ENCODE measurements at places on chromosomes 4 and X. TPM values are rescaled to one million over a fixed set of nuclear protein-coding genes. Genes with fewer than 3 reads are reported as not detected.

DNA sequence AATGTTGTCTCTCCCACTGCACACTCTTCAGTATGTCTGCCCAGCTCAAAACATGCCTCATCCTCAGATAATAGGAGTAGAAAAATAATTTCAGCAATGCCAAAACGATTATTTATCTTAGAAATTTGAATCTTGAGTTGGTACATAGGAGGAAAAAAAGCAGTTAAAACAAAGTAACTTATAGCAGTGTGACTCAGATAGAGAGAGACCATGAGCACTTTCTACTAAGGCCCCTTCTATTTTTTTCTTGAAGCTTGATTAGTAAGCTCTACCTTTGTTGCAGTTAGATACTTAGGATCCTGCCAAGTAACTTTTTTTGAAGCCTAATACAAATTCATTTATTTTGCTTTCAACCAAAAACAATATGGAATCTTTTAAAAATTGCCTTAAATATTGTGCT lies 212.3 kb downstream of the MAD2L1 start:
- no peak overlapping the region for H3K4me3 ChIP-seq
- no peak overlapping the region for H3K27ac ChIP-seq
- H3K27me3 ChIP-seq: no peaks in the 10 kb centered on the region
- H3K36me3 ChIP-seq: no peaks in the 10 kb centered on the region
- no peak for DNase-seq
- no peaks in the 10 kb centered on the region for H3K4me1 ChIP-seq

PRIMPOL gene
- 12.7 TPM for total RNA-seq

MED12 gene
- 56.2 TPM for total RNA-seq

GPRASP1 gene
- total RNA-seq: 3.6 TPM

- no peak for DNase-seq
- H3K4me3 ChIP-seq: no peak overlapping the region
- H3K4me1 ChIP-seq: peaks cover 13% of the 10 kb centered on the region
- H3K27me3 ChIP-seq: no peaks in the 10 kb centered on the region
Observed at GRCh38 chr4:22465349-22465748, 50.5 kb downstream of the ADGRA3 start.

DNA sequence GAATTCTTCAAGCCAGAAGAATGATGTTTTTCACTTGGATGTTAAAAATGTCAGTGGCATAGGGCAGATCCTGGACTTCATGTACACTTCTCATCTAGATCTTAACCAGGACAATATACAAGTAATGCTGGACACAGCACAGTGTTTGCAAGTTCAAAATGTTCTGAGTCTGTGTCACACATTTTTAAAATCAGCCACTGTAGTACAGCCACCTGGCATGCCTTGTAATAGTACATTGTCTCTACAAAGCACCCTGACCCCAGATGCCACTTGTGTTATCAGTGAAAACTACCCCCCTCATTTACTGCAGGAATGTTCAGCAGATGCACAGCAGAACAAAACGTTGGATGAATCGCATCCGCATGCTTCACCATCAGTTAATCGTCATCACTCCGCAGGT lies 11.9 kb downstream of the ZBTB49 start:
- H3K4me3 ChIP-seq: no peak overlapping the region
- H3K4me1 ChIP-seq: no peaks in the 10 kb centered on the region
- H3K36me3 ChIP-seq: no peaks in the 10 kb centered on the region

GRCh38 chrX:117982694-117983392 lies 133.8 kb downstream of the KLHL13 start:
- no peaks in the 10 kb centered on the region for H3K27me3 ChIP-seq
- no peaks in the 10 kb centered on the region for H3K4me1 ChIP-seq
- no peak overlapping the region for H3K4me3 ChIP-seq
- H3K27ac ChIP-seq: no peak overlapping the region

- H3K27me3 ChIP-seq: peaks cover 7% of the 10 kb centered on the region
- no peaks in the 10 kb centered on the region for H3K4me1 ChIP-seq
- DNase-seq: no peak
- no peak overlapping the region for H3K27ac ChIP-seq
- no peak overlapping the region for H3K4me3 ChIP-seq
Observed at GRCh38 chrX:42818151-42818921, 40.4 kb upstream of the PPP1R2C start.

DNA sequence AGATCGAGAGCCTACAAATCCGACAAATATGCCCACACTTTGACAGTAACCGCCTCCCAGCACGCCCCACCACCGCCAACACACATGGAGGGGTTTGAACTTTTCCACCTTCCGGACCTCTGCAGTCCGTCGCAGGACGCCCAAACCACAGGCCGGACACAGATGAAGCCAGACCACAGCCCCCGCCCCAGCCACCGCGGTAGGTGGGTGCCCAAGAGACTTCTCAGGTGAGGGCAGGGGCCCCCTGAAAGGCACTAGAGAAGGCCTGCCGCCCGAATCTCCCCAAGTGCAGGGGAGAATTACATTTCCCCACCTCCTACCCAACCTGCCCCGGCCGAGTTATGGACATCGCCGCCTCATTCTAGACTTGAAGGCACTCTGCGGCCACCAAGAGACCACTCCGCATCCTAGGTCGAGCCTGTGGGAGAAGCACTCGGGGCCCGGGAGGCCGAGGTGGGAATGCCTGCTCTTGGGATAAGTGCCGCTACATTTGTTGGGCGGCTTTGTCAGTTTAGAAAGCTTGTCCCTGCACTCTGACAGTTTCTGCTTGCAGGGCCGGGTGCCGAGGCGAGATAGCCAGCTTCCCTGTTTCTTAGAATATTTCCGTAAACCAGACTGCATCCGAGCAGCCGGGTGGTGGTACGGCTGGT lies 21.5 kb downstream of the HAND2 start:
- H3K27me3 ChIP-seq: peaks cover 18% of the 10 kb centered on the region
- no peak overlapping the region for H3K4me3 ChIP-seq
- H3K4me1 ChIP-seq: no peaks in the 10 kb centered on the region
- H3K27ac ChIP-seq: no peak overlapping the region
- no peaks in the 10 kb centered on the region for H3K36me3 ChIP-seq
- no peak for DNase-seq

- no peak overlapping the region for H3K27ac ChIP-seq
- no peaks in the 10 kb centered on the region for H3K36me3 ChIP-seq
- no peaks in the 10 kb centered on the region for H3K4me1 ChIP-seq
- DNase-seq: no peak
- no peaks in the 10 kb centered on the region for H3K27me3 ChIP-seq
Observed at GRCh38 chrX:13547671-13548070, 21.7 kb upstream of the EGFL6 start.

GRCh38 chr4:115234405-115235093 lies 121.1 kb upstream of the NDST4 start:
- H3K27ac ChIP-seq: no peak overlapping the region
- no peaks in the 10 kb centered on the region for H3K36me3 ChIP-seq
- peak; percentile 20 for DNase-seq
- H3K27me3 ChIP-seq: no peaks in the 10 kb centered on the region

GRCh38 chr4:116599859-116600258 lies 485.5 kb downstream of the TRAM1L1 start:
- H3K27me3 ChIP-seq: no peaks in the 10 kb centered on the region
- no peak for DNase-seq
- no peak overlapping the region for H3K27ac ChIP-seq
- no peak overlapping the region for H3K4me3 ChIP-seq
- H3K36me3 ChIP-seq: no peaks in the 10 kb centered on the region

GRCh38 chrX:139559383-139560042 lies 29.0 kb downstream of the F9 start:
- no peak overlapping the region for H3K4me3 ChIP-seq
- no peaks in the 10 kb centered on the region for H3K27me3 ChIP-seq
- H3K4me1 ChIP-seq: no peaks in the 10 kb centered on the region
- DNase-seq: peak; percentile 11
- H3K36me3 ChIP-seq: no peaks in the 10 kb centered on the region

DNA sequence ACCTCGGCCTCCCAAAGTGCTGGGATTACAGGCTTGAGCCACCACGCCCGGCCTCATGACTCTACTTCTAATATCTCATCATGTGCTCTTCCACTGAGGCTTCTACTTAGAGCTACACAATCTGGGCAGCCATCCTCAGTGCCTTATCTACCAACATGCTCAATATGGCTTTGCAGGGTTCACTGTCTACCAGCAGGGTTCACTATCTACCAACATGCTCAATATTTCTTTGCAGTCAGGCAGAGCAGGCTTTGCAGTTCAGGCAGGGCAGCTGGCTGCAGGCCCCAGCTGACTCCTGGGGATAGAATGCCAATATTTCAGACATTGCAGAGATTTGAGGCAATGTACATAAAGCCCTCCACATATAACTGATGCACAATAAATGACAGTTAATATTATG lies 47.5 kb downstream of the PKD2 start:
- peaks cover 16% of the 10 kb centered on the region for H3K36me3 ChIP-seq
- H3K4me1 ChIP-seq: no peaks in the 10 kb centered on the region
- no peaks in the 10 kb centered on the region for H3K27me3 ChIP-seq
- no peak overlapping the region for H3K4me3 ChIP-seq
- no peak overlapping the region for H3K27ac ChIP-seq

DNA sequence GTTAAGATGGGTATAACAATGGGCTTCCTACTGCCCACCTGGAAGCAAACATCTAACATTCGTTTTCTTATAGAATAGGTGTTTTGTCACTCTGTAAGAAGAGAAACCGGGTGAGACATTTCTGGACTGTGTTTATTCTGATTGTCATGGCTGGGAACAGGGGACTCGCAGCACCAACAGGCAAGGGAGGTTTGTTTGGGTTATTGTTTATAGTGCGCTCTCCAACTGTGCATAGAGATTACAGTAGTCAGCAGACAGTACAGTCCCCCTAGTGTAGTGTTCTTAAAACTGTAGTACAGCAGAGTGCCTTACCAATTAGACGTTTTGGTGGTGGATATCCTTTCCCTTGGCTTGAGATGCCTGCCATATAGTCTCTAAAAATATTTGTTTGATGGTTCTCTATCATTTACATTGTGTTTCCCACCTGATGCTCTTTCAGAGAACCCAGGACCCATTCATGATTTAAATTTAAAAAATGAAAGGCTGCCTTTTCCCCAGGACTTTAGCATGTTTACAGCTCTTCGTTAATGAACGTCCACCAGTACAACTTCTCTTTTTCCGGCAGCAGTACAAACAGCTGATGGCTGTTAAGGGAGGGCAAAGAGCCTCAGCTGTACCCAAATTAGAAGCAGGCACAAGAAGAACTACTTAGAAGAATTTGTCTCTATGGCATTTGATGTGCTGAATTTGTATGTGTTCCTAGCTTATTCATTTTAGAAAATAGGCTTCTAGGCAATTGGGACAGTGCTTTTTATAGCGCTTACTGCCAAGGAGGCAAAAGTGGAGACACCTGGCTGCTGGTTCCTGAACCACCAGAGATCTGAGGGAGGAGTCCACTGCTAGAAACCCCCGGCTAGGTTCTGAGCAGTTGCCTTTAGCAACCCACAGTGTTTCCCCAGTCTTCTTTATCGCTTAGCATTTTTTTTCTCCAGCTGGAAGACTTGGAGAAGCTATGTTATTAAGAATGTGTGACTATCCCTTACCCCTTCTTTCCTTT lies 1.0 kb upstream of the RNF150 start:
- no peaks in the 10 kb centered on the region for H3K4me1 ChIP-seq
- peaks cover 12% of the 10 kb centered on the region for H3K36me3 ChIP-seq
- peaks cover 71% of the 10 kb centered on the region for H3K27me3 ChIP-seq
- H3K4me3 ChIP-seq: peak overlapping the region; percentile 97

GRCh38 chr4:97016186-97016907 lies 1126.9 kb downstream of the STPG2 start:
- no peak overlapping the region for H3K4me3 ChIP-seq
- no peaks in the 10 kb centered on the region for H3K27me3 ChIP-seq
- no peaks in the 10 kb centered on the region for H3K4me1 ChIP-seq
- H3K27ac ChIP-seq: no peak overlapping the region
- H3K36me3 ChIP-seq: no peaks in the 10 kb centered on the region
- DNase-seq: no peak

DNA sequence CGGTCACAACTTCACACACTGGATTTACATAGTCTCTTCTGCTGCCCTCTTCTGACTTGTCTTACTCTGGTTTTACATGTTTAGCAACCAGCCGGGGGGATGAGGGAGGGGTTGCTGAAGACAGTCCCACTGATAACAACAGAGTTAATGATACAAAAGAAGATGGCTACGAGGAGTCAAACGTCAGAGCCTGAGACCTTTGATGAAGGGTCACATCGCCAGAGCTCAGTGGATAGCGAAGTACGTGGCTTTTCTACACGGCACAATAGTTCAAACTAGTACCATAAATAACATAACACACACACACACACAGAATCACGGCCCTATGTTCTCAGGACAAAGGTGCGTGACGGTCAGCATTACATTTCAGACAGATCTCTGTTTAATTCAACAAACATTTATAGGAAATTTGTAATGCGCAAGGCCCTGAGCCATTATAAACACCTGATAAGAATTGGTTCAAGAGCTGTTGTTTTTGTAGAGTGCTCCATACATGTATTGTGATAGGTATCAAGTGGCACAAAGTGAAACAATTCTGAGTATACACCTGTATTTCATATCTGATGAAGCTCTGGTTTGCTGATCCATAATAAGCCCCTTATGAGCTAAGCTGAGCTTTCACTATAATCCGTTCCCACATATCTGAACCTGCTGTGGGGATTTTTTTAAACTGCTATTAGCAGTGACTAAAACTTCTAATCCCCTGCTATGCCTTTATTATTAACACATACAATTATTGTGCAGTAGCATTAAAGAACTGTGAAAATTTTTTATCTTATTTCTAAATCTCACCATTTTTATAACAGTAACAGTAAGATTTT lies 100.0 kb downstream of the NR3C2 start:
- no peaks in the 10 kb centered on the region for H3K36me3 ChIP-seq
- no peaks in the 10 kb centered on the region for H3K27me3 ChIP-seq
- DNase-seq: no peak
- peaks cover 15% of the 10 kb centered on the region for H3K4me1 ChIP-seq

DNA sequence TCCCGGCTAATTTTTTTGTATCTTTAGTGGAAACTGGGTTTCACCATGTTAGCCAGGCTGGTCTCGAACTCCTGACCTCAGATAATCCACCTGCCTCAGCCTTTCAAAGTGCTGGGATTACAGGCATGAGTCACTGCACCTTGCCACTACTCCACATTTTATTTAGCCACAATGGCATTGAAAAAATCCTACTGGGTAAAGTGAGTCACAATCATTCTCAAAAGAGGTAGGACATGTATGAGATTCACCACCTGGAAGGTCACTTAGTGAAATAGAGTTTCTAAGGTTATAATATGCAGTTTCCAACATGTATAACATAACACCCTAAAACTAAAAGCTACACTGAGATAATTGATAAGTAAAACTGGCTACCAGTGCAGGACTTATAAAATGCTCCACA lies 159.2 kb downstream of the BTC start:
- H3K27me3 ChIP-seq: no peaks in the 10 kb centered on the region
- H3K4me1 ChIP-seq: peaks cover 40% of the 10 kb centered on the region

- H3K27ac ChIP-seq: no peak overlapping the region
- H3K36me3 ChIP-seq: no peaks in the 10 kb centered on the region
- H3K4me3 ChIP-seq: no peak overlapping the region
- peaks cover 13% of the 10 kb centered on the region for H3K4me1 ChIP-seq
- no peaks in the 10 kb centered on the region for H3K27me3 ChIP-seq
- no peak for DNase-seq
Observed at GRCh38 chr4:105637408-105638176, 70.9 kb downstream of the INTS12 start.

GRCh38 chr4:8035371-8035780 lies 95.7 kb upstream of the AFAP1 start:
- no peak overlapping the region for H3K4me3 ChIP-seq
- peaks cover 4% of the 10 kb centered on the region for H3K36me3 ChIP-seq
- H3K4me1 ChIP-seq: no peaks in the 10 kb centered on the region
- peaks cover 29% of the 10 kb centered on the region for H3K27me3 ChIP-seq
- no peak overlapping the region for H3K27ac ChIP-seq

SASH3 gene
- not detected for total RNA-seq

GRCh38 chr4:112759313-112759712 lies 122.4 kb downstream of the LARP7 start:
- no peak overlapping the region for H3K4me3 ChIP-seq
- H3K27ac ChIP-seq: no peak overlapping the region
- no peaks in the 10 kb centered on the region for H3K27me3 ChIP-seq
- no peak for DNase-seq
- peaks cover 7% of the 10 kb centered on the region for H3K4me1 ChIP-seq
